GM23338 (cell line): ENCODE measurements at places on chromosomes 4 and X. TPM values are rescaled to one million over a fixed set of nuclear protein-coding genes. Genes with fewer than 3 reads are reported as not detected.

Gene AMTN
- not detected in 2 replicates for total RNA-seq

DNA sequence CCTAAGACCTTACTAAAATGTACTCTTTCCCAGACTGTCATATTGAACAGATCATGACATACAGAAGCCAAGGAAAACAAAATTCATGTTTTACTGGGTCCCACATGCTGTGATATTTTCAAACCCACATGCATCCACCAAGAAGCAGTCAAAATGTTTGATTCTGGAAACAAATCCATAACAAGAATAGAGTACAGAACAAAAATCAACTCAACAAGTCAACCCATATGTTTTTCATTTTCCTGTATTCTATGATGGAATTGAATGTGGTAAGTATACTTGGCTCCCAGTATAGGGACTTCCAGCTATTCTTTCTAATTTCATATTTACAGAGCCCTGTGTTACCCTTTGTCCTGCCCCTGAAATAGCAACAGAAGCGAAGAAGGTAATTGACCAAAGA, 106.8 kb downstream of the COL25A1 start:
- DNase-seq = no peak

GRCh38 chr4:149441338-149441737, 374.3 kb downstream of the IQCM start:
- DNase-seq = no peak

Gene DCAF12L2
- total RNA-seq = 1.3 and 1.9 TPM in 2 replicates

- DNase-seq = no peak
Observed at GRCh38 chr4:2545321-2546013, 9.0 kb downstream of the FAM193A start.

Gene RBBP7
- 110 and 111 TPM in 2 replicates for total RNA-seq

GRCh38 chr4:181161669-181162068, 1081.5 kb upstream of the TENM3 start:
- no peak for DNase-seq

DNA sequence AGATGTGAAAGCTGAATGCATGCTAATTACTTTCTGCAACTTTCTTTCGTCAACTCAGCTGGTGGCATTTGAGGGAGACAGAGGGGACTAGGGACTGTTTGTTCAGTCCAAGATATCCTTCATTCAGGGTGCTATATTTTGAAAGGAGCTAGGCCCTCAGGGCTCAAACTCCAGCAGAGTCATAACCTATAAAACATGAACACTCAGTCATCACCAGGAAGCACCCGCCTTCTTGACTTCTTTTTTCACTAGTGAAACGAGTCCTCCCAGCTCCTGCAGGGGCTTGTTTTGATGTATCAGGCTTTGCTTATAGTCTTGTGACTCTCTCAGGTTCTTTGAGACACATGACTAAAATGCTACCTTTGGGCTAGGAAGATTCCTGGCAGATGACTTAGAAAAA, 230.6 kb downstream of the PCDH7 start:
- no peak for DNase-seq

Gene GAGE2A
- total RNA-seq = not detected in 2 replicates

GRCh38 chr4:125911058-125911457, 596.3 kb downstream of the FAT4 start:
- DNase-seq = no peak

DNA sequence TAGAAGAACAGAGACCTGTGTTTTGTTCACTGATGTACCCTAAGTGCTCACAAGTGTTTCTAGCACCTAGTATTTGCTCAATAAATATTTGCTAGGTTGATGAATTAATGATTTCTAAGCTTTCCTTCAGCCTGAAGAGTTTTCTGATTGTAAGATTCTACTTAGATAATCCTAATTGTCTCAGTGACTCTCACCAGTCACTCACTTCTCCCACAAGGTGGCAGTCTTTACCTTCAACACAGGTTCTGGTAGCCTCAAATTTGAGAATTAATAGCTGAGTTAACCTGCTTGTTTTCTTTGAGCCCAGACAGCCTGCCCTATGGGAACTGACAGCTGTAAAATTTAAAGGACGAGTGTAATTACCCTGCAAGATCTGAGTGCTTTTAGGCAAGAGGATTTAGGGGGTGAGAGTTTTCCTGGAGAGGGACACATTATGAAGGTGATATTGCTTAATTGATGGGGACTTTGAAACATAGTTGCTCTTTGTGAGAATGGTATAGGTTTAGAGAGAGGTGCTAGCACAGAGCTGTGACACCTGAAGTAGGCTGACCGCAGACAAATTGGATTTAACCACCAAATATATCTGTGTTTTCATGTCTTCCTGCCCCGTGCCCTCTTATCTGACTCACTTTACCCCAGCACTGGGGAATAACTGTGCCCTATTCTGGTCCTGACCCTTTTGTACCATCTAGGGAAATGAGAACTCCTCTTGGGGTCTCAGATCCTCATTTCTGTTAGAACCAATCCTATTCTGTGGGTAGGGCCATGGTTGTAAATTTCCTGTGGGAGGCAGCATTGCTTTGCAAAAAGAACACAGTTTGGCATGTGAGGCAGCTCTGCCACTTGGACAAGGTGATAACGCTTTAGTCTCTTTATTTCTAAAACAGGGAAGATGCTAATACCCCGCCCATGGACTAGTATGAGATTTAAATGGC, 27.7 kb downstream of the CD38 start:
- peak; percentile 86 for DNase-seq

DNA sequence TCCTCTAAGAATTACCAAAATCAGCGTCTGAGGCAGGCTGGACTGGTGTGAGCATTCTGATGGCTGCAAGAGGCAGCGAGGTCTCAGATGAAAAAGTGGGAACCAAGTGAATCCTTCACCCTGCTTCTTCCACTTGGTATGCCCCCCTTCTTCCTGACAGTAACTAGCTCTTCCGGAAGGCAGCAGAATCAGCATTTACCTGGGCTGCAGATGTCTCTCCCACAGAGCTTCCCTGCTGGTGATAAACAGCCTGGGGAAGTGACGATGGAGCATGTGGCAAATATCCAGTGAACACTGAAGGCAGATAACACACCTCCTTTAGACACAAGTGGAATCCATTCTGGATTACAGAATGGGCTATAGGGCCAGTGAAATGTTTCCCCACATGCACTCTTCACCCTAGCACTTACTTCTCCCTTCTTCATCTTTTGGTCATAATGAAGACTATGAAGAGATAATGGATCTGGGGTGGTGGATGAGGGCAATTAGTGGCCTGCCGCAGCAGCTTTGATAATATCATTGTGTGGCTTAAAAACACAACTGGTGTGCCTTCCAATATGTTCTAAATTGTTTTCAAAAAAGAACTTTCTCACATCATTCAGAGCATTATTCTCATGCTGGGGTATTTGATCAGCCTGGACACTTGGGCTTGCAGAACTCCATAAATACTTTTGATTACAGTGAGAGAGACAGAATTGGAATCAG, 60.8 kb upstream of the TBC1D9 start:
- no peak for DNase-seq

DNA sequence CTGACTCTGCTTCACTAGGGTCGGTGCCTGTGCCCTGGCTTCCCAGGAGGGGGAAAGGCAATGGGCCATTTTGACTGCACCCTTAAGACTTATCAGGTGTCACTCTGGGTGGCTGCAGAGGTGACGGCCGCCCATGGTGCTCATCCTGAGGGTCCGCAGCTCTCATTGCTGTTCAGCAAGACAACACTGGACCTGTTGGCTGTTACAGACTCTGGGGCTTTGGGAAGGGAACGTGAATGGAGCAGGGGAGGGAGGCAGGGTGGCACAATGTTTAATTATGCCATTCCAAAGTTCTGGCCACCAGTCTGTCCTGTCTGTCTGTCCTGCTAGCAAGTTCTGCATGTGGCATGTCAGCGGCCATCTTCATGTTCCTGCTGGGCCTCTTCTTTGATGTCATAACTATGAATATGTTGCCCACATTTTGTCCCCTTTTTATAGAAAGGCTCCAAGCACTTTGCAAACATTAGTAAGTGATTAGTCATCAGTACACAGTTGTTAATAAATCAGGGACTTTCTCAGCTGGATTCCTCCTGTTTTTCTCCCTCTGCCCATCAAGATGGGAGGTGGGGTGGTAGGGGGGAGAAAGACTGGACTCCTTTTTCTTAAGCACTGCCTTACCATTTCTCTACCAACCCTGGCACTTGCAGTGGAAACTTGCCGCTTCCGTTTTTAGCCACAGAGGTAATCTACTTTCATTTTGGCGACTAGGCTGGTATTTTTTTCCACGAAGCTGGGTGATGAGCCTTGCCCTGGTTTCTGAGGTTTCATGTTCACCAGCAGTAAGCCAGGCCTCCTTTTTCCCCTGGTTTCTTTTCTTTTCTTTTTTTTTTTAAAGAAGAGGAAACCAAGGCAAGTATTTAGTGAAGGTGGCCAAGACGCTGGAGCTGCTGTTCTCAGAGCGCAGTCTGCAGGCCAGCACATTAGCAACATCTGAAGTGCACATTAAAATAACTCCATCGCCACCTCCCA, 88.6 kb upstream of the TRIM2 start:
- DNase-seq = no peak

DNA sequence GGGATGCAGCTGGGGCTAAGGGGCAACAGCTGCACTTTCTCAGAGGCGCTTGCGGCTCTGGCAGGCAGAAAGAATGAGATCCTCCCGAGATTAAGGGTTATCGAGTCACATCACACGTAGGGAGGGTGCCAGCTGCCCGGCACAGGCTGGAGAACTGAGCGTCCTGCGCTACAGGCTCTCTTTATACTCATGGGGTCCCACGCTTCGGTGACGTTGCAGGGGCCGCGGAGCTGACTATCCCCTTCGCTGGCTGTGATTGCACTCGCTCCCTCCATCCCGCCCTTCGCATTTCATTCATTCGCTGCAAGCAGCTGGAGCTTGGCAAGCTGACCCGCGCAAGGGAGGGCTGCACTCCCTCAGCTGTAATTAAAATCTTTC, at the start of gene TACR3:
Gene TACR3 (minus strand): TSS at position 156 of the 378 bp plus-strand sequence. CDS start 310 bp downstream, outside the sequence.
- peak; percentile 78 for DNase-seq

DNA sequence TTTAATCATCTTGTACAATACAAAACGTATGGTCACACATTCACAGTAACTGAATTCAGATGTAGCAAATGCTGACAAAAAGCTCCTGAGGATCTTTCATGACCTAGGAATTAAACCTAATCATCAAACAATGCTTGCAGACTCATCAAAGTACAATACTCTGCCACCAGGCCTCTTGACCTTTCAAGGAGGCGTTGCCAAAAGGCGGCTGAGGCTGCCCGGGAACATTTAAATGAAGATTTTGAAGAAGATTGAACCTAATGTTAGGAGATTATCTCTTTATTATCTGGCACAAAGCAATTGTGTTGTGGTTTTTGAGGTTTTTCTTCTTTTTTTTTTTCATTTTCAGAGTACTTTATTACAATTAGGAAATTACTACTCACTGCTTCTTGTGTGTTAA, 340.5 kb downstream of the GALNTL6 start:
- no peak for DNase-seq

Gene RNF212
- total RNA-seq = 11.8 and 20.6 TPM in 2 replicates

GRCh38 chr4:169164669-169165415, 105.9 kb downstream of the SH3RF1 start:
- no peak for DNase-seq

DNA sequence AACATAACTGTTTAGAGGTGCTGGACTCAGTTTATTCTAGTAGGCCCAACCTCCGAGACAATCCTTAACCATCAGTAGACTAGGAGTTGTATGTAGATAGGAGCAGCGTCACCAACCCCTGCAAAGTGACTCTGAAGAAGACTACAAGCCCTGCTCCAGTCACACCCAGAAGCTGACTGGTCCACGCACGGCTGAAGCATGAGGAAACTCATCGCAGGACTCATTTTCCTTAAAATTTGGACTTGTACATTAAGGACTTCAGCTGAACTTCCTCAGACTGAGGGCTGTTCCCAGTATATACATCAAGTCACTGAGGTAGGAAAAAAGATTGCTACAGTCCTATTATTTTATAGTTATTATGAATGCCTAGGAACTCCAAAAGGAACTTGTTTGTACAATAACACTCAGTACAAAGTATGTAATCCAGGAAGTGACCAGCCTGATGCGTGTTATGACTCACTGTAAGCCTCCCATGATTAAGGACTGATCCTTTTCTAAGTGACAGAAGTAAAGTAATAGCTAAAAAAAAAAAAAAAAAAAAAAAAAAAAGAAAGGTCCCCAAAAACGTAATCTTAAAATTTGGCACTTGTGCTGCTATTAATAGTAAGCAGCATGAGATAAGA, 41.6 kb upstream of the UGT2B7 start:
- DNase-seq = no peak

Gene CAPN6
- total RNA-seq = 5.1 and 6.3 TPM in 2 replicates

GRCh38 chr4:88765729-88766128, 68.1 kb upstream of the NAP1L5 start:
- DNase-seq = no peak

GRCh38 chrX:80335062-80335830, 85.0 kb upstream of the TENT5D start:
- DNase-seq = peak; percentile 85

Gene XPNPEP2
- total RNA-seq = not detected in 2 replicates

Gene IGFBP7
- total RNA-seq = 0.49 TPM in 1 of 2 replicates, not detected in the other

Gene PARM1
- 9.4 and 10.4 TPM in 2 replicates for total RNA-seq

Gene PASD1
- 0.24 TPM in 1 of 2 replicates, not detected in the other for total RNA-seq

DNA sequence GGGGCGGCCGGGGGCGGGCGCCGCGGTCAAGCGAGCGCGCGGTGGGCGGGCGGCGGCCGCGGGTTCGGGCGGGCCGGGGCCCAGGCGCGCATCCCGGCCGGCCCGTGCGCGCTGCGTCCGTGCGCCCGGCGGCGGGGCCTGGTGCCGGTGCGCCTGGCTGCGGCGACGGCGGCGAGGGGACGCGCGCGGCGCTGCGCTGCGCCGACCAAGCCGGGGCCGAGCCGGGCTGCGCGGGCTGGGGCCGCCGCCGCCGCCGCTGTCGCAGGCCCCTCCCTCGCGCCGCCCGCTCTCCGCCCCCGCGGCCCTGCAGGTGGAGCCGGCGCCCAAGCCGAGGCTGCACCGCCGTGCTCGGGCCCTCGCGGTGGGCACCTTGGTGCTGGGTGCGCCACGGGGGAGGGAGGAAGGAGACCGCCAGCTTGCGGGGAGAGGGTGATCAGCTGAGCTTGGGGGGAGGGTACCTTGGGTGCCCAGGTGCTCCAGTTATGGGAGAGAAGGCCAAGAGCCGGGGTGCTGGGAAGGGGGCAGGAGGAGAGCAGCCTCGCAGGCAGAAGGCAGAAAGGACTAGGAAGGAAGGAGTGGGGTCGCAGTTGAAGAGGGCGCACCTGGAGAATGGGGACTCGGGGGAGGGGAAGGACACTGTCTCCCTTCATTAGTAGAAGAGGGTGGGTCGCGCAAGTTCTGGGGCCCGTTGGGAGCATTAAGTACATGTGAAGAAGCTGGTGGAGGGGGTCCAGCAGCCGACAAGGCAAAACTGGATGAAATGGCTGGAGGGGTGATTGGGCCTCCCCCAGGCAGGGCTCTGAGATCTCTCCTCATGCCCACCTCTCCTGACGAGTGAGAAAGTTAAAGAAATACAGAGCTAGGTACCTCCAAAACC, at the start of gene PPP2R2C:
Gene PPP2R2C (minus strand): TSS at position 228 of the 877 bp plus-strand sequence. CDS start 385 bp downstream, outside the sequence.
- peak; percentile 62 for DNase-seq
